ENCODE measurements at places on chromosomes 2 and 18.

GRCh38 chr2:36502081-36502480 lies 95.9 kb downstream of the FEZ2 start:
- no peak for DNase-seq

GRCh38 chr2:86274265-86274917 lies 63.0 kb downstream of the REEP1 start:
- DNase-seq, result no peak

DNA sequence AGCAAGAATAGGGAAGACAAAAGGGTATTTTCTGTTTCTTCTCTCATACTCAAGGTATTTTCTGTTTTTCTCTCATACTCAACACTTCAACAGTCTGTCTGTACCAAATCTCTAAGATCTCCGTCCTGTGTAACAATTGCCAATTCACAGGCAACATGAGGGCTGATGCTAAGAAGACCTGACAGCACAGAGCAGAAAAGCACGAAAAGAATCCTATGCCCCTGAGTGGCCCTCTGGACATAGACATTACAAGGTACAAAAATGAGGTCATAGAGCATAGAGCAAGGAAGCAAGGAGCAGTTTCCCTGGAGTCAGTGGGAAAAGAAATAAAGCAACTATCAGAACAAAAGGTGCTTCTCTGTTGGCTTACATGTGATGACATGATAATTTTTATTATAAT lies 1612.6 kb upstream of the CELF4 start:
- DNase-seq, result no peak

GRCh38 chr2:86118130-86118529 lies 12.1 kb downstream of the PTCD3 start:
- DNase-seq, result no peak

DNA sequence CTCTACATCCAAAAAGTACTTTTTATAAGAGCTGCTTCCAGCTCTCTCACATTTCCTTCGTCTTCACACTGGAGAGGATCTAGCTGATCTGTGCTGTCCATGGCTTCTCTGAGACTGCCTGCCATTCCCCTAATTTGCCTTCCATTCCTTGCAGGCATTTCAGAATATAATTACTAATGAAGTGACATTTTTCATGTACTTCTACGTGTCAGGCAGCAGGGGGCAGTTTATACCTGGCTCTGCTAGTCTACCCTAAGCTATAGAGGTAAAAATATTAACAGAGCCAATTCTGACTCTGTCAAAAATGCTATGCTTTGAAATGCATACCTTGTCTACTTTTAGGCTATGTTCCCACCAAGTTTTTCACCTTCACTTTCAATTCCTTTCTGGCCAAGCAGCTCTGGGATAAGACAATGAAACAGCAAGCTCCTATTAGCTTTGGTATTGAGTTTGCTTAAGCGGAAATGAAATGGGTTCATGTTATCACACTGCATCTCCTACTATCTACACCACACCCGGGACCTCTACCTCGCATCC lies 81.9 kb downstream of the MEP1B start:
- no peak for DNase-seq

- DNase-seq, result no peak
Observed at GRCh38 chr2:46898024-46898423, 17.6 kb downstream of the MCFD2 start.

DNA sequence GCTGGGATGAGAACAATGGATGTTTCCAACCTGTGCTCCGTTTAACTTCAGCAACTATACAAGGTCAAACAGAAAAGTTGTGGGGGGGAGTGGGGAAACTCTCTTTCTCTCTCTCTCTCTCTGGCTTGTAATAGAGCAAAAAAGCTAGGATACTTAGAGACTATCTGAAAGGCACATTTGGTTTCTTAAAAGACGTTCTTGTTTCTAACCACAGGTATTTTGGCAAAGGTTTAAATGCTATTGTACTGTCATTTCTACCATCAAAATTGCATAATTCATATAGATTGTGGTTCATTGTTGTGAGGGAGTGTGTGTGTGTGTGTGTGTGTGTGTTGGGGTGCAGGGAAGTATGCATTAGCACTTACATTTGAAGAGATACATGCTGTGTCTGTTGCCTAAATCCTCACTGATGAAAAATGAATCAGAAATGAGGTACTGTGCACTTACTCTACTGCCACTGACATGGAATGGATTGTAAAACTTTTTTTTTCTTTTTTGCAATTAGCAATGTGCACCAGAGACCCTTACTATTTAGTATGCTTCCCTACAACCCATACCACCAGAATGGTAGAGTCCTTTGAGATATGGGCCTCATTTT lies 841.0 kb upstream of the PIK3C3 start:
- DNase-seq, result no peak

DNA sequence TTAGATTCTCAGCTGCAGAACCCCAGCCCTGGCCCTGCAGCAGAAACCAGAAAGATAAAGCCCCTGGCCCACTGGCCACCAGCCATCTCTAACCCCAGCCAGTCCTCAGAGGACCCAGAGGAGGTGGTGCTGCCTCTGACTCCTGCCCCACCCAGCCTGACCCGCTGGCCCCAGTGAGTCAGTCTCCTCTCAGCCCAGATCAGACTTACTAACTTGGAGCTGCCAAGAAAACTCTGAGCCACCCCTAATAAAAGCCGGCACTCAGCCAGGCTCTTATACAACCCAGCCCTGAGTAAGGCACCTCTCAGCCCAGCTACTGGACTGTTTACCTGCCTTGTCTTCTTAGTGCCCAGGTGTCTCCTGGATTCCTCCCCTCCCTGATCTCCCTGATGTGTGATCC lies 2.0 kb downstream of the SLC14A2 start:
- no peak for DNase-seq

- no peak for DNase-seq
Observed at GRCh38 chr2:65292461-65293011, 64.9 kb downstream of the ACTR2 start.

DNA sequence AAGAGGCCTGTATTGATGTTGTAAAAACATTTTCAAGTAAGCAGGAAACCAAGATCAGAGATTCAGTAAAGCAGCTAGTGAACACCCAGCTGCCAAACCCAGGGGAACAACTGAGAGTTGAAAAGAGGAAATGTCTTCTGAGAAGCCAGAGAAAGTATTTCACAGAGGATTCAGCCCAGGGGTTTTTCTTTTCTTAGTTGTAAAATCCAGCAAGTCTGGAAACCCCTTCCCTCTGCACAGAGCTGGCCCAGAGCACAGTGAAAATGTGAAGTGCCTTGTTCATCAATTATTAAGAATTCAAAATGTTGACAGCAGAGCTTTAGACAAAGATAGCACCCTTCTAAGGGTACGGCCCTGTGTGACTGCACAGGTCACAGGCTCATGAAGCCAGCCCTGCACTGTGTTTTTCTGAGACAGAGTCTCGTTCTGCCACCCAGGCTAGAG lies 28.4 kb downstream of the AFF3 start:
- DNase-seq, result no peak

- DNase-seq, result no peak
Observed at GRCh38 chr18:73793386-73793785, 354.2 kb downstream of the FBXO15 start.

DNA sequence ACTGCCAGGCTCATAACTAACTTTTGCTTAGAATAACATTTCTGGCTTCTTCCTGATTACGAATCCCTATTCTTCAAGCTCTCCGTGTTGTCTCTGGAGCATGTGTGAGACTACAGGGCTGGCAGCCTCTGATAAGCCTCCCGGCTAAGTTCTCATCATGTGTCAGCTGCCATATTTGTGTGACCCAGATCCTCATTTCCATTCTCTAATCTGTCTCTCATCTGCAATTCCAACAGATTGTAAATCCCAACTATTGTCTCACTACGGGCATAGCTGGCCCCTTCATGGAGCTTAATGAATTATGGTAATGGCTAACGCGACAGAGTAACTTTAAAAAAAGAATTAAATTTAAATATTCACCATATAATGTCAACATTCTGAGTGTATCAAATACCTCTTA lies 165.4 kb downstream of the CMPK2 start:
- no peak for DNase-seq
